ENCODE measurements at places on chromosomes 7 and 10.

DNA sequence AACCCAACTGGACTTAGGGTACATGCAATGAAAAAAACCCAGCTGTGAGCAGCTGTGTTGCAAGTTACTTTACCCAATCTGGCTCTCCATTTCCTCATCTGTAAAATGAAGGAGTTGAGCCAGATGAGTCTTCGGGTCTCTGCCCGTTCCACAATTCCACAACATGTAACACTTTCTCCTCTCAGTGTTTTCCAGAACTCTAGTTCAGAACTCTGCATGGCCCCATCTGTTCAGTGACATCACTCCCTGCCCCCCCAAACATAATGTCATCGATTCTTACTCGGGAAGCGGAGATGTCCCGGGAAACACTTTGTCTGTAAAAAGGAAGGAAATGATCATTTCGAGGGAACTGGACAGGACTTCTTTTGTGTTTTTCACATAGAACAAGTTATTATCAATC lies 2.5 kb downstream of the SH3PXD2A start:
- no peak for DNase-seq
- peaks cover 5% of the 10 kb centered on the region for H3K27me3 ChIP-seq
- no peaks in the 10 kb centered on the region for H3K36me3 ChIP-seq

- H3K27me3 ChIP-seq: no peaks in the 10 kb centered on the region
- DNase-seq: no peak
- no peak overlapping the region for H3K4me3 ChIP-seq
- no peak overlapping the region for H3K27ac ChIP-seq
- H3K4me1 ChIP-seq: peaks cover 6% of the 10 kb centered on the region
These were observed 109.6 kb downstream of the CYTH3 start for GRCh38 chr7:6162650-6163366.

- H3K36me3 ChIP-seq: no peaks in the 10 kb centered on the region
- no peaks in the 10 kb centered on the region for H3K4me1 ChIP-seq
- H3K27me3 ChIP-seq: no peaks in the 10 kb centered on the region
- no peak overlapping the region for H3K27ac ChIP-seq
- DNase-seq: no peak
- H3K4me3 ChIP-seq: no peak overlapping the region
These were observed 288.2 kb downstream of the MAGI2 start for GRCh38 chr7:79165225-79165624.

- no peak for DNase-seq
- H3K4me1 ChIP-seq: peaks cover 36% of the 10 kb centered on the region
- H3K27me3 ChIP-seq: no peaks in the 10 kb centered on the region
These were observed 201.5 kb downstream of the PRPF18 start for GRCh38 chr10:13788320-13788600.

- H3K36me3 ChIP-seq: no peaks in the 10 kb centered on the region
- DNase-seq: no peak
- H3K27me3 ChIP-seq: no peaks in the 10 kb centered on the region
These were observed 48.5 kb downstream of the GRID1 start for GRCh38 chr10:86317949-86318725.

DNA sequence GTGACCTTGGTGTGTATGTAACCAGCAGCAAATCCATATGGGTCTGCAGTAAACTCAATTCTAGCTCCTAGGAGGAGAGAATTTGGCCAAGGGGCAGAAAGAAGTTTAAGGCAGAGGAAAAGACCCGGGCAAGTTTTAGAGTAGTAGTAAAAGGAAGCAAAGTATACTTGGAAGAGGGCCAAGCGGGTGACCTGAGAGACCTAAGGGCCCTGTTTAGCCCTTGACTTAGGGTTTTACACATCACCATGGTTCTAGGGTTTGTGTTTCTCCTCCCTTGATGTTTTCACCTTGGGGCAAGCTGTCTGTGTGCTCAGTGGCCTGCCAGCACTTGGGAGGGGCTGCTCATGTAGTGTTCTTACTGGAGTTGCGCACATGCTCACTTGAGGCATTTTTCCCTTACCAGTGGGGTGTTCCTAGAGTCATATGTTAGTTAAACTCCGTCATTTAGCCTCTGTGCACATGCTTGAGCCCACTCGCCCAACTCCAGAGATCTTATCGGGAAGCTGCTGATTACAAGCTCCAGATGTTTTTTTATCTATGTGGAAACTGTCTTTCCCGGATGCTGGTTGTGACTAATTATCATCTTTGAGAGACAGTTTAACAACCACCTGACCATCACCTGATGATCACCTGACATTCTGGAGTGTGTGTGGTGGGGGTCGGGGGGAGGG lies 137.6 kb upstream of the PRSS1 start:
- H3K4me1 ChIP-seq: no peaks in the 10 kb centered on the region
- H3K4me3 ChIP-seq: no peak overlapping the region
- no peak overlapping the region for H3K27ac ChIP-seq
- H3K36me3 ChIP-seq: no peaks in the 10 kb centered on the region
- H3K27me3 ChIP-seq: no peaks in the 10 kb centered on the region

- H3K27me3 ChIP-seq: peaks cover 4% of the 10 kb centered on the region
- no peak for DNase-seq
- H3K4me1 ChIP-seq: no peaks in the 10 kb centered on the region
- no peaks in the 10 kb centered on the region for H3K36me3 ChIP-seq
These were observed 201.7 kb downstream of the RAMP3 start for GRCh38 chr7:45359250-45359649.

DNA sequence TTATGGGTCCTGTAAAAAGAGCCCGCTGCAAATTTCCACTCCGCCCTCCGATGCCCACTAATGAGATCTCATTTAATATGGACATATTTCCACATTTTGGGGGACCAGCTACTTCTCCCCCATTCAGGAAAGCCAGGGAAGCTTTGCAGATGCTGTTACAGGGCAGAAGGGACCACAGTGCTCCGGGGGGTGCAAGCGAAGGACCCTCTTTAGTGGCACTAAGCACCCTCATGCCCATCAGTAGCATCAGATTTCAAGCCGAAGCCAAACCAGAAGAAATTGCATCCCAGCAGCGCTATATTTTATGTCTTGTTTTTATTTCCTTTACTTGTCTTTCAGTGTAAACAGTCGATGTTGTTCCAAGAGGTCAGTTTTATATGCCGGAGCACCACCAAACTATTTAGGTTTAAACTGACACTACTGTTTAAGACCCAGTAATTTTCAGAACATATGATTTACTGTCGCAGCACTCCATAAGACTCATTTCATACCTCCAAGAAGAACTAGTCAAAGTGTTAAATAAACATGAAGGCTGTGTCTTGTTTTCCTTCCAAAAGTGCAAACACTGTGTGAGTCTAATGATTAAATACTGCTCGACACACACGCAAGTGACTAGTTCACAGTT lies 122.2 kb upstream of the MGMT start:
- DNase-seq: no peak
- no peak overlapping the region for H3K27ac ChIP-seq
- H3K27me3 ChIP-seq: no peaks in the 10 kb centered on the region
- no peaks in the 10 kb centered on the region for H3K36me3 ChIP-seq
- no peak overlapping the region for H3K4me3 ChIP-seq

DNA sequence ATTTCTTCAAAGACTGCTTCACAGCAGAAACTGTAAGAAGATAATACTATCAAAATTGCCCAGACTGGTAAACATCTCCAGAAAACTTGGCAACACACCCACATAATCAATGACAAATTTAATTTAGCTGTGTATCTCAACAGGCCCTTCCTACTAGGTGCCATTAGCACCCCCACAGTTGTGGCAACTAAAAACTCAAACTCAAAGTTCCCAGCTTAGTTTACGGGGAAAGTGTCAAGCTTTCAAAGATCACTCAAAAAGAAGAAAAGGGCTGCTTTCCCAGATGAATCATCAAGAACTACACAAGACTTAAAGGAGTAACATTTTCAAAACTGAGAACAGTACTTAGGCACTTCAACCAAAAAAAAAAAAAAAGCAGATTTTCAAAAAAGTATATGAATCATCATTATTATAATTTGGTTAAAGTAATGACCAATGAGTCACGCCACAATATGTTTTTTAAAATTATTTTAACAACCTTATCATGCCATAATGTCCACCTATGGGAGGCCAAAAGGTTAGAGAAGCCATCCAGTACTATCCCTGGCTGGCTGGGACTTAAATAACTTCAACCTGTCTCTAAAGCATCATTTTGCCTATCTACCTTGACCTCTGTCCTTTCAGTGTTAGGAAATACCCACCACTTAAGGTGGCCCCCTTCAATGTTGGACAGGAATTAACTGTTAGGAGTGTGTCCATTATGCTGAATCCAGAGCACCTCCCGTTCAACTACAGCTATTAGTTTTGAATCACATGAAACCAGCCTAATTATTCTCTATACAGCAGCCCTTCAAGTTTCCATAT lies 90.8 kb downstream of the ZFAND4 start:
- H3K27me3 ChIP-seq: no peaks in the 10 kb centered on the region
- peak overlapping the region; percentile 61 for H3K4me3 ChIP-seq
- peaks cover 8% of the 10 kb centered on the region for H3K4me1 ChIP-seq

DNA sequence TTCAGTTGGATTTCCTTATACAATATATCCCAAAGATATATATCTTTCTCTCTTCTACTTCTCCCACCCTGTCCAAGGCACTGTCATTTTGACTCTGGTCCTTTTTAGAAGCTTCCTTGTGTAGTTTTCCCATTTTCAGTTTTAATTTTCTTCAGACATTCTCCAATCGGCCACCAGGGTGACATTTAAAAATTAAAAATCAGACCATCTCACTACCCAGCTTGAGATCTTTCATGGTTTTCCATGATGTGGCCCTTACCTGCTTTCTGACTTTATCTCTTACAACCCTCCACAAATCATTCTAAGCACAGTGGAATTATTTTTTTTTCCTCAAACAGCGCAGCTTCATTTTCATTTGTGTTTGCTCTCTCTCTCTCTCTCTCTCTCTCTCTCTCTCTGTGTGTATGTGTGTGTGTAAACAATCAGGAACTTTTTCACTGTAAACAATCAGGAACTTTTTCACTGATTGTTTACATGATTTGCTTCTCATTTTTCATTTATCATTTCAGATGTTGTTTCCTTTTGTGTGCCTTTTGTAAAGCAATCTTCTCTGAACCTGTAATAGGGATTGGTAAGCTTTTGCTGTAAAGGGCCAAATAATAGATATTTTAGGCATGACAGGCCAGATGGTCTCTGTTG lies 348.9 kb downstream of the ATRNL1 start:
- no peak overlapping the region for H3K4me3 ChIP-seq
- H3K36me3 ChIP-seq: no peaks in the 10 kb centered on the region
- no peak for DNase-seq
- no peaks in the 10 kb centered on the region for H3K4me1 ChIP-seq

- H3K27ac ChIP-seq: no peak overlapping the region
- H3K4me3 ChIP-seq: no peak overlapping the region
- H3K36me3 ChIP-seq: no peaks in the 10 kb centered on the region
- no peak for DNase-seq
These were observed 292.6 kb upstream of the MGMT start for GRCh38 chr10:129174232-129175014.

DNA sequence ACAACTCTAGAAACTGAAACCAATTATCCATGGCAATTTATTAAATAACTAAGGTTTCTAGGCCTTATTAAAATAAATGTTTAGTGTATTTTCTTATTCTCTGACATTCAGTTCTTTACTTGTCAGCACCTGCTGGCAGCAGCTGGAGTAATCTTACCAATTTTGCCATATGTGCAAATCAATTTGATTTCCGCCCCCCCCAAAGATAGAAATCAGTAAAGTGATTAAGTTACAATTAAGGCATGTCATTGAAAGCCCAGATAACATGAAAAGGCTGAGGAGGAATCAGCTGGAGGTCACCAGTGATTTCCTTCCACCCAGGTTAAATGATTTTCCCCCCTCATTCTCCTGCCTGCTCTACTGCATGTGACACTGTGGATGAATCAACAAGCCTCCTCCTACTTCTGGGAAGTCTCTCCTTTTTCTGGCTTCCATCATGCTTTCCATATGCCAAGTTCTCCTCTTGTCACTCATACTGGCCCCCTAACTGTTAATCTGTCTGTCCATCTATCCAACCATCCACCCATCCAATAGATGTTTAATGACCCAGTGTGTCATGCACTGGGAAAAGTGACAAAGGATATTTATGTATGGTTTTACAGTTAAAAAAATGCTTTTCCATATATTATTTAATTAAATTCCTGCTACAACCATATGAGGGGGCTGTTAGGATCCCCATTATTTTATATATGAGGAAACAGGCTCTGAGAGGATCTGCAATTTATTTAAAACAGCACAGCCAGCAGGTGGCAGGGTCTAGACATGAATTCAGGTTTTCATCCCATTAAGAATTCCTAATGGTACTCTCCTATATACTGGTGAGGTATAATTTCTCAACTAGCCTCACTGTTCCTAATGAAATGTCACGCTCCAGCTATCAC lies 116.5 kb downstream of the ATXN7L1 start:
- no peak overlapping the region for H3K4me3 ChIP-seq
- no peaks in the 10 kb centered on the region for H3K27me3 ChIP-seq
- no peak for DNase-seq
- no peaks in the 10 kb centered on the region for H3K36me3 ChIP-seq

DNA sequence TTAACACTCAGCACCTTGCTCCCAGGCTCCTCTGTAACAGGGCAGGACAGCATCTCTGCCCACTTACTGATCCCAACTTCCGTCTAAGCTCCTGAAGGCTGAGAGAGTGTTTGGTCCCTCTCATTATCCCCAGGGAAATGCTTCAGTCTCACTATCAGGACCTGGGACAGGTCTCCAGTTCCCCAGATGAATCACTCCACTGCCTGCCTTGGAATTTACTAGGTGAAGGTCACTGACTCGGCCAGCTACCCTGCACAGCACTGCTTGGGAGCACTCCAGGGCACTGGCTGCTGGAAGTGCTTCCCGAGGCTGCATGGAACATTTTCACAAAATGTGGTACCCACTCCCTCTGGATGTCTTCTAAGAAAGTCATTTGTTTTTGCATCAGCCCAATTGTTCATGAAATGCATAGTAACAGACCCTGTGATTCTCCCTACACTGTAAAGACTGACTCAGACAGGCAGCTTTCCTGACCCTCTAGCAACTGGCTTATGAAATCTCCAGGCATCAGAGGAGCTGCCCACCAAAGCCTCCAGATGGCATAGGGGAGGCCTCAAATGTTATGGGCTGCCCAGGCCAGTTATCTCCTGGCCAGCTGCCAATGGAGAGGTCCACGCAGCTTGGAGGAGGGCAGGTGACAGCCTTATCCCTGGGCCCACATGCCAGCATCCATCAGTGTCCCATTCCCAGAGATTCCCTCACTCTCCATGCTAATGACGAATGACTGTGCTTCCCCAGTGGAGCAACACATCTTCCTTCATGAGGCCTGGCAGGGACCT lies 89.1 kb downstream of the GFRA1 start:
- no peaks in the 10 kb centered on the region for H3K36me3 ChIP-seq
- no peak for DNase-seq
- no peaks in the 10 kb centered on the region for H3K27me3 ChIP-seq
- no peak overlapping the region for H3K4me3 ChIP-seq
- no peak overlapping the region for H3K27ac ChIP-seq
- no peaks in the 10 kb centered on the region for H3K4me1 ChIP-seq

- no peak for DNase-seq
- H3K4me1 ChIP-seq: peaks cover 4% of the 10 kb centered on the region
- H3K27me3 ChIP-seq: no peaks in the 10 kb centered on the region
- no peak overlapping the region for H3K27ac ChIP-seq
- no peaks in the 10 kb centered on the region for H3K36me3 ChIP-seq
These were observed 34.8 kb upstream of the PURB start for GRCh38 chr7:44920119-44920518.

- H3K36me3 ChIP-seq: no peaks in the 10 kb centered on the region
- no peak overlapping the region for H3K4me3 ChIP-seq
- H3K27me3 ChIP-seq: no peaks in the 10 kb centered on the region
- no peak overlapping the region for H3K27ac ChIP-seq
- no peaks in the 10 kb centered on the region for H3K4me1 ChIP-seq
- no peak for DNase-seq
These were observed 354.6 kb downstream of the PHF14 start for GRCh38 chr7:11328309-11328708.

- no peaks in the 10 kb centered on the region for H3K4me1 ChIP-seq
- DNase-seq: no peak
- no peaks in the 10 kb centered on the region for H3K36me3 ChIP-seq
These were observed 301.9 kb downstream of the AHR start for GRCh38 chr7:17600340-17600752.

All from effector memory CD4-positive, alpha-beta T cell (primary cell).